ENCODE measurements at places on chromosomes 11 and 22.

DNA sequence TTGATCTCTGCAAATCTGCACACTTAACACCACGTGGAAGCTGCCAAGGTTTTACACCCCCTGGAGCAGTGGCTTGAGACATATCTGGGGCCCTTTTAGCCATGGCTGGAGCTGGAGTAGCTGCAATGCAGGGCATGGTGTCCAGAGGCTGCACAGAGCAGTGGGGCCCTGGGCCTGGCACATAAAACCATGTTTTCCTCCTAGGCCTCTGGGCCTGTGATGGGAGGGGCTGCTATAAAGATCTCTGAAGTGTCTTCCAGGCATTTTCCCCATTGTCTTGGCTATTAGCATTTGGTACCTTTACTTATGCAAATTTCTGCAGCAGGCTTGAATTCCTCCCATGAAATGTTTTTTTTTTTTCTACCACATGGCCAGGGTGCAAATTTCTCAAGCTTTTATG is 33.2 kb downstream of the CALCA start:
- DNase-seq, result no peak

DNA sequence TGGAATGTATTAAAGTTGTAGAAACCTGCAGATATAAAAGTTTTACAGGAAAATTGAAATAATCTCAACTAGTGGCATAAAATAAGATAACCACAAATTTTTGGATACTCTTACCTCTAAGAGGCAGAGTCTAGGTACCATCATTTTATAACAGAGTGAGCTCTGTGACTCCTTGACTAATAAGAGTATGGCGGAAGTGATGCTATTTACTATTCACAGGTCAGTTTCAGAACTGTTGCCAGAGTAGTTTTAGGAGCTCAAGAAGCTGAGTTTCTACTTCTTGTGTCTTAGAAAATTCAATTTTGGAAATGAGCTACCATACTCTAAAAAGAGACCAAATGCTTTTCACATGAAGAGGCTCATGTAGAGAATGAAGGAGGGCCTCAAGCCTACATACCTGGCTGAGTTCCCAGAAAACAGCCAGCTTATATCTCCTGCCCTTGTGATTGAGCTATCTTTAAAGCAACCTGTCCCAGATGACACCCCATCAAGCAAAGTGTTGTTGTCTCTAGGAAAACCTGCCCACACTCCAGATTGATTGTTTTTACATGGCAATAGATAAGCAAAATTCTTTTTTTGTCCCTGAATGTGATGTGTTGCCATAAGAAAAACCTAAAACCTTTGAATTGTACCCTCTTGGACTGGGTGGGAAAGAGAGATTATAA is 712.8 kb upstream of the CNTN5 start:
- DNase-seq, result no peak

DNA sequence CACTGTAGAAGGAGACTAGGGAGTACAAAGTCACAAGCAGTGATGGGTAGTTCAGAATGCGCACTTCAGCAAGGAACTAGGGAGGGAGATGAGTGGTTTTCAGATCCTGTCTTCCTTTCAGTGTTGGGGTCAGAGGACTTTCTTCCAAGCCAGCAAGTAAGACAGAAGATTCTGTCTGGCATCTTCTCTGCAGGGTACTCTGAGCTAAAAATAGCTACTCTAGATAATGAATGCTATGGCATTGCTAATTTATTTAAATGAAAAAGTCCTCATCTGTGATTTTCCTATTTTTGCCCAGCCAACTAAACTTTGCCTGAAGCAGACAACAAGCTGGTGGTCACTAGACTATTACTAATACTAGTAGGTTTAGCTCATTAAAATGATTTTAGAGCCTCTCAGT is 18.3 kb upstream of the ARL14EP start:
- DNase-seq, result no peak

DNA sequence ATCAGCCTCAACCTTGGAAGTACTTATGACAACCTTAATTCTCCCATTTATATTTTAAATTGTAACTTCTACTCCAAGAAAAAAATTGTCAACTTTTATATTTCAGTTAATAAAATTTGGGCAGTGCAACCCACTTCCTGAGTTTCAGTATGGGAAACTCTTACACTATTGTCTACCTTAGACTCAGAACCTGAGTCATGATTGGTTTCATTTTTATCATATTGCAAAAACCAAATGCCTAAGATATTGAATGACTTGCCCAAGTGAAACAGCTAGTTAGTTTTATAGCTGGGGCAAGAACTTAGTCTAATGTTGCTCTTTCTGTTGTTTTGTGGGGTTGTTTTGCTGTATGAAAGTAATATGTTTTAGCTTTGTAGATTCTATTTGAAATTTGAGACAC is 334.0 kb upstream of the ARHGAP42 start:
- no peak for DNase-seq

GRCh38 chr11:70071996-70072395 is 6.1 kb upstream of the ANO1 start:
- no peak for DNase-seq

GRCh38 chr11:62463121-62463542 is 44.3 kb downstream of the SCGB1A1 start:
- DNase-seq, result no peak

DNA sequence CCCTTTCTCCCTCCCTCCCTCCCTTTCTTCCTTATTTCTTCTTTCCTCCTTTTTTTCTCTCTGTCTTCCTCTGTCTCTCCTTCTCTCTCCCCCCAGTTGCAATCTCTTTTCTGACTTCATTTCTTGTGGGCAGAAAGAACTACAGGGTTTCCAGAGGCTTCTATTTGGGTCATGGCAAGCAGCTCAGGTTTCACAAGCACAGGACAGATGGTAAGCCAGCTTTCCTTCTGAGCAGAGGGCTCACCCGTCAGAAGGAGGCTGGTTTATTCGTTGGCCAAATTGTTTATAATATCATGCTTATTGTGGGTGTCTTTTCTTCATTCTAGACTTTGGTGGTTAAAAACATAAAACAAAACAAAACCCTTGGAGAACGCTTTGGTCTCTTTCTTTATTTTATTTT is 58.9 kb upstream of the CLMP start:
- DNase-seq, result no peak

DNA sequence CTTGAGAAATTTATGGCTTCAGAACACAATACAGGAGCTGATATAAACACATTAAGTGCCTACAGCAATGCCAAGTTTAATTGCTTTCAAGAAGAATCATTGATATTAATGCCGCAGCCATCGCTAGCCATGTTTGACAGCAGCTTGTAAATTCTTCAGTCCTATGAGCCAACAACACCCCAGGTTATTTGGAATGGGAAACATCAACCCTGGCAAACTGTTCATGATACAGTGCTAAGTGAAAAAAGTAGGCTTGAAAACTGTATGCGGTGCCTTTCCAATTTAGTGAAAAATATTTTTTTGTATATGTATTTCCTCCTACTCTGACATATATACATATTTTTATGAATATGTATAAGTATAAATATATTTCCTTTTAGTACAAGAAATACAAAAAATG is 142.6 kb downstream of the CSNK2A3 start:
- DNase-seq, result no peak

DNA sequence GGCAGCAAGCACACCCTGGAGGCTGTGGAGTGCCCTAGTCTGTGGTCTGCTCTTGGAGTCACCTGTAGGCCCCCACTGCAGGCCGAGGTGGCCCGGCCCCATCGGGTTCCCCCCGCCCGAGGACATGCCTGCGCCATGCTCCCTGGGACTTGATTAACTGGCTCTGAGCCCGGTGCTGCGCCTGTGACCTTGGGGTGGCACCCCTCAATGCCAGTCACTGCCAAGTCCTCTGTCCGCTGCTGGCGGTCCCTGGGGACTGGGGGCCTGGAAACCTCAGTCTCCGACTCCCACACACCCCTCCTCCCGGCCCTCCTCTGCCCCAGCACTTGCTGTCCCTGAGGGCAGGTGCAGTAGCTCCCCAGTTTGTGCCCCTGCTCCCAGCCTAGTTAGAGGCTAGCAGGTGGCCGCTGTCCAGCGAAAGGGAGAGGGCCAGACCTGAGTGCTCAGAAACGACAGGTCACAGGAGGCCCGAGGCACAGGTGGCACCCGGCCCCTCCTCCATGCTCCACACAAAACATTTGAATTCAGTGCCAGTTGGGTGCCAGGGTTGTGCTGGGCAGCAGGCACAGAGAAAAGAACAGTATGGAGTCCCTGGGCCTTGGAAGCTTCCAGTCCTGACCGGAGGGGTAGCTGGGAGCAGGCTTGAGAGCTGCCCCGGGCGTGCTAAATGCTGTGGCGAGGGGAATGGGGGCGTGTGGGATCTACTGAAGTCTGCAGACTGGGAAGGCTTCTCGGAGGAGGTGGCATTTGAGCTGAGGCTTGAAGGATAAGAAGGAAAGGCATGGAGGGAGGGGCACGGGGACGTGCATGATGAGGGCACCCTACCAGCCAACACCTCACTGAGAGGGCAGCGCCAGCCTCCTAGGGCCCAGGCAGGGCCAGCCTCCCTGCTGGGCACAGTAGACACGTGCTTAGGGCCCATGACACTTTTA is 16.4 kb upstream of the FLRT1 start:
- no peak for DNase-seq

- no peak for DNase-seq
Measured at GRCh38 chr11:122285070-122285988, 169.3 kb upstream of the BLID start.

DNA sequence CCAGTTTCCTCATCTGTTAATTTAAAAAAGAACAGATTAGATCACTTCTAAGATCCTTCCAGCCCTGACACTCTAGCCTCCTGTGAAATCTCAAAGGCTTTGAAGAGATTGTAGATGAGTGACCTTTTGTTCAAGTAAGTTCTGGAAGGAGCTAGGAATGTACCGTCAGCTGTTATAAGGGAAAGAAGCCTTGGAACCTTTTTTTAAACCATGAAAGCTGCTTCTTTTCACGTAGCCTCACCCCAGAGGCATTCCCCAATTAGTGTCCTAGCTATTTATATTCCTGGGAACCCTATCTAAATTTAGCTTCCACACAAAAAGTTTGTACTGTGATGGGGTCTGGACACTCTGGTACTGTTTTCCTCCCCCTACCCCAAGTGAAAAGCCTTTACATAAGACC is 35.8 kb upstream of the SLN start:
- no peak for DNase-seq

GRCh38 chr11:114279792-114280546 is 16.2 kb upstream of the NNMT start:
- DNase-seq, result no peak

DNA sequence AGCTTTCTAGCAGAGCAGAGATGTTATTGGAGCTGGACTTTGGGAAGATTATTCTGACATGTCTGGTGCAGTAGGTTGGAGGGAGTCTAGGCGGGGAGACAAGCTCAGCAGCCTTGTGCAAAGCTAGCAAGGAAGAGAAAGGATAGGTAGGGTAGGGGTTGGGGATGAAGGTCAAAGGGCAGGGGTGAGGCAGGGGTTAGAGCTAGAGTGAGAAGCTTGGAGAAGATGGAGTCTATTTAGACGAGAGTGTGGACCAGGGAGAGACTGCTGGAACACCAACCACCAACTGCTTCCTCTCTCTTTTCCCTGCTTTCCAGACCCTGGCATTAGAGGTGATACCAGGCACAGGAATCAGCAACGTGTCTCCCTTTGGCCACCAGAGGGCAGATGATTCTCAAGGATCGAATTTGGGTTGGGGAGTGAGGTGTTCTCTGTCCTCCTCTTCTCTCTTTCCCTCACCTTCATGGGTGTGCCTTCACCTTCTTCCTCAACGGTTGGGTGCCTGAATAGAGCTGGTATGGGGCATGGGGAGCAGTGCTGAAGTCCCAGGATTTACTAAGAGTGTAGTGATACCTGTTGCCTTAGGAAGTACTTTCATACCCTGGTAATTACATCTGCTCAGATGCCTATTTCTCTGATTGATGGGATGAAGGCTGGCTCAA is 1.8 kb upstream of the MARK2 start:
- peak; percentile 50 for DNase-seq

GRCh38 chr11:120391292-120391691 is 55.1 kb downstream of the ARHGEF12 start:
- DNase-seq, result no peak

- no peak for DNase-seq
Measured at GRCh38 chr22:20280866-20281265, 12.7 kb upstream of the RTN4R start.

DNA sequence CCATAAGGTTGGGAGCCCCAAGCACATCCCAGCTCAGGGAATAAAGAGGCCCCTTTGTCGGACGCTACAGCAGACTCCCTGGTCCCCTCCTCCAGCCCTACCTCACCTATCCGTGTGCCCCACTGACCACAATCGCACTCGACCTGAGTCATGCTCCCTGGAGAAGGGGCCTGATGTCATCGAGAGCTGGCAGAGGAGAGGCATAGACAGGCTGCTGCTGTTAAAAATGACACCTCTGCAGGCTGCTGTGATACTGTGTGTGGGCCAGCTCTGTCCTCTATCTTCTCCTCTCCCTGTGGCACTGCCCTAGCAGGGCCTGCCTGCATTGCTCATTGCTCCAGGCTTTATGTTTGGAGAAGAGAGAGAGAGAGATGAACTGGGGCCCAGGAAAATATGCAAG is 123.4 kb upstream of the SYT13 start:
- DNase-seq, result no peak

GRCh38 chr11:92269021-92269420 is 44.4 kb downstream of the FAT3 start:
- no peak for DNase-seq

- DNase-seq, result peak; percentile 46
Measured at GRCh38 chr11:1889224-1889930, 2.3 kb downstream of the PRR33 start.

DNA sequence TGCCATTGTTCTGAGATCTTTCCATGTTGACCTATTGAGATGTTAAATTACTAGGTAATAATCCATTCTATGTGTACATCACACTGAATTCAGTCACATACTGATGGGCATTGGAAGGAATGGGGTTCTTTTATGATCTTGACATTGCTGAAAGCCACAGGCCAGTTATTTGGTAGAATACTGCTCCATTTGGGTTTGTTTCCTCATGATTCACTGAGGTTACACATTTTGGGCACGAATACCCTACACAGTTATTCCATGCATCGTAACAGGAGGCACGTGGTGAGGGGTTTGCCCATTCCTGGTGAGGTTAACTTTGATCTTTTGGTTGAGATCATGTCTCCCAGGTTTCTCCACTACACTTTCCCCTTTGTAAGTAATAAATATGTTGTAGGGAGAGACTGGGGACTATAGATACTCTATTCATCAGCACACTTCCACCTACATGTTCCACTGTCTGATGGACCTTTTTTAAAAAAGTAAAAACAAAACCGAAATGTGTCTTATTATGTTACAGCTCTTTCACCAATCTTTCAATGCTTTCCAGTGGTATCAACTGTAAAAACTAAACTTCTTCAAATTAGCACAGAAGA is 12.0 kb upstream of the FOLR1 start:
- no peak for DNase-seq

GRCh38 chr22:32219026-32219425 is 14.2 kb upstream of the RFPL2 start:
- DNase-seq, result no peak

- DNase-seq, result no peak
Measured at GRCh38 chr11:107770551-107770951, 58.7 kb upstream of the SLN start.
